ENCODE measurements at places on chromosomes 2 and 18.

- no peak for DNase-seq
These were observed 10.3 kb downstream of the ODC1 start for GRCh38 chr2:10437806-10438205.

DNA sequence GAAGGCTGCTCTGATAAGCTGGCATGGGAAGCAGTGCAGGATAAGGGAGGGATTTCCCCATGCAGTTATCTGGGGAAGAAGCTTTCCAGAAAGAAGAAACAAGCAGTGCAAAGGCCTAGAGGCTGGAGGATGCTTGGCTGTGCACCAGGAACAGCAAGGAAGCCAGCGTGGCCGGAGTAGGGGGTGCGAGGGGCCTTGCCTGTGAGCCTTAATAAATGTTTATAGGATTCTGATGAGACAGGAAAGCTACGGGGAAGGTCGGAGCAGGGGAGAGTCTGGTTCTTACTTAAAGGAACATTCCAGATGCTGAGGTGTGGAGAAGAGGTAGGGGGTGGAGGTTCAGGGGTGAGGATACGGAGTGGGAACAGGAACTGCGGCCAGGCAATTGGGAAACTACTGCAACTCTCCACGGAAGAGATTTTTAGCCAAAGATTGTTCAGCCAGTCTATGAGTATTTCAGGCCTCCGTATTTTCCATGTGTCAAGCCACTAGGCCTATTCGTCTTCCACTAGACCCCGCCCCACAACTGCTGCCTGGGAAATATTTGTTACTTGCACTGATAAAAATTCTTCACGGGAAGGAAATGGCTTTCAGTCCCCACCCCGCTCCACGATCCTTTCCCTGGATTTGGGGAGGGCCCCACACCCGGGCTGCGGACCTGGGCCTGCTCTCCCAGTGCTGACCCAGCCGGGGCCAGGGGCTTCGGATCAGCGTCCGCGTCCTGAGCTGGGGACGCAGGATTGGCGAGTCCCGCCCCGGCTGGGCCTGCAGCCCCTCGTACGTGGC is 516 bp downstream of the EIF2AK2 start:
- DNase-seq, result peak; percentile 58

DNA sequence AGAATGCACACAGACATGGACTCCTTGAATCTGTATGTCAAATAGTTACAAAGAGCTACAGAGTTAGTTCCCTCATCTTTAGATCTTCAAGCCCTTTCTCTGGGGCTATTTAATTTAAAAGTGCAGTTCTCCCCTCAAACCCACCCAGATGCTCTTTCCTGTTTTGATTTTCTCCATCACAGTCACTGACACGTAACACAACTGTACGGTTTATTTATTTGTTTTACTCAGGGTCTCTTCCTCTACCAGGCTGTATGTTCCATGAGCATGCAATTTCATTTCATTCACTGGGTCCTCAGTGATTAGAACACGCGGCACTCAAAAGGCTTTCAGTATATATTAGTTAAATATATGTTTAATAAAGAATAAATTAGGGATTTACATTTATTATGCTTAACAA is 94.7 kb downstream of the DOCK10 start:
- DNase-seq, result no peak

DNA sequence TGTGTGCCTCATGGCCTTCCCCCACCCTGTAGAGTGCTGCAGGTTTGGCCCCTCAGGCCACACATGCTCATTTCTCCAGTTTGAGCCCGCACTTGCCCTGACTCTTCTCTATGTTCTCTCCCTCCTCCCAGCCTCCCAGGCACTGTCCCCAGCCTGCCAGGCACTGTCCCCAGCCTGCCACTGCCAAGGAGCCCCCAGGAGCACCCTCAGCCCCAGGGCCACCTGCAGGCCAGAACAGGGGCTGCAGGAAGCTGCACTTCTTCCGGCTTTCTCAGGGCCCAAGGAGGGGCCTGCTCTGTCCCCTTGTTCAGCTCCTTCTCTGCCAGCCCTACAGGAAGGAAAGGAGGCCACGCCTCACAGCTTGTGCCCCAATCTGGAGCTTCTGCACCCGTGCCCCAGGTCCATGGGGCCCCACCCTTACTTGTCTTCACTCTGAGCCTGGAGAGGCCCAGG is 31.6 kb downstream of the CYP26B1 start:
- DNase-seq, result no peak

GRCh38 chr2:46145017-46145416 is 152.2 kb upstream of the EPAS1 start:
- no peak for DNase-seq

DNA sequence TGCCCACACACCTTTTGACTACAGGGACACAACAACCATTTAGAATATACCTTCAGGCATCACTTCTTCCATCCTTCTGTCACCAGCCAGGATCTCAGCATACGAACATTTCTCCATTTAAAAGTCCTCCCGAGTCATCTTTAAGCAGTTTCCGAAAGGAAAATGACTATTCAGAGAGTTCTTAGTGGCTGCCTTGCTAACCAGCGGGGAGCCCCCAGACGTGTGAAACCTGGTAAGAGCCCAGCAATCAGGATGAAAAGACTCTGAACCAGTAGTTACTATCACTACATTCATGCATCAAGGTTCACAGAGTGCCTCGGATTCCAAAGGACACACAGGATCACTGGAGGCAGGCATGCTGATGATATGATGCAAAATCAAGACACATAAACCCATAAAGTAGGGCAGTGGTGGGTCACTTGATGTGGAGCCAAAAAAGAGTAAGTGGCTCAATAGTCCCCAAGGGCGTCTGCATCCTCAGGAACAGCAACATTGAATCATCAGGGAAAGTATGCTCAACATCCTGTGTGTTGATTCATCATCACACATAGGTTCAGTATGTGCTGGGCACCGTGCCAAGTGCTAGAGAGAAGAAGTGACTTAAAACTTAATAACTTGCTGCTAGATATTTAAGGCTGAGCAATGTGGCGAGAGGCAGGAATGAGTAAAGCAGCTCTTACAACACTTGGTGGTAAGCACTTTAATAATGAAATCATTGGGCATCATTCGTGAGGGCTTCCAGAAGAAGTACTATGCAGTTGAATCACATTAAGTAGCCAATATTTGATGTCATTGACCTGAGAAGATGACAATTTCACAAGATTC is 4.4 kb downstream of the CCL20 start:
- peak; percentile 96 for DNase-seq

GRCh38 chr18:48330016-48330991 is 78.9 kb downstream of the ZBTB7C start:
- peak; percentile 77 for DNase-seq

DNA sequence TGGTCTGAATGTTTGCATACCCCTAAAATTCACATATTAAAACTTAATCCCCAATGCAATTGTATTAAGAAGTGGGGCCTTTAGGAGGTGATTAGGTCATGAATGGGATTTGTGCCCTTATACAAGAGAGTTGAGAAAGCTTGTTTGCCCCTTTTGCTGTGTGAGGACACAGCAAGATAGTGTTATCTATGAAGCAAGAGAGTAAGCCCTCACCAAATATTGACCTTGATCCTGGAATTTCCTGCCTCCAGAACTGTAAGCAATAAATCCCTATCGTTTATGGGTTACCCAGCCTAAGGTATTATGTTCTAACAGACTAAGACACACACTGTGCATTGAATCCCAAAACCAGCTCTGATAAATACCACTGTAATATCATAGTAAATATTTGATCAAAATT is 32.2 kb downstream of the NR4A2 start:
- DNase-seq, result no peak

- DNase-seq, result peak; percentile 66
These were observed 15.7 kb downstream of the GPR35 start for GRCh38 chr2:240640939-240641338.

GRCh38 chr18:71327850-71328249 is 1039.0 kb downstream of the SOCS6 start:
- no peak for DNase-seq

DNA sequence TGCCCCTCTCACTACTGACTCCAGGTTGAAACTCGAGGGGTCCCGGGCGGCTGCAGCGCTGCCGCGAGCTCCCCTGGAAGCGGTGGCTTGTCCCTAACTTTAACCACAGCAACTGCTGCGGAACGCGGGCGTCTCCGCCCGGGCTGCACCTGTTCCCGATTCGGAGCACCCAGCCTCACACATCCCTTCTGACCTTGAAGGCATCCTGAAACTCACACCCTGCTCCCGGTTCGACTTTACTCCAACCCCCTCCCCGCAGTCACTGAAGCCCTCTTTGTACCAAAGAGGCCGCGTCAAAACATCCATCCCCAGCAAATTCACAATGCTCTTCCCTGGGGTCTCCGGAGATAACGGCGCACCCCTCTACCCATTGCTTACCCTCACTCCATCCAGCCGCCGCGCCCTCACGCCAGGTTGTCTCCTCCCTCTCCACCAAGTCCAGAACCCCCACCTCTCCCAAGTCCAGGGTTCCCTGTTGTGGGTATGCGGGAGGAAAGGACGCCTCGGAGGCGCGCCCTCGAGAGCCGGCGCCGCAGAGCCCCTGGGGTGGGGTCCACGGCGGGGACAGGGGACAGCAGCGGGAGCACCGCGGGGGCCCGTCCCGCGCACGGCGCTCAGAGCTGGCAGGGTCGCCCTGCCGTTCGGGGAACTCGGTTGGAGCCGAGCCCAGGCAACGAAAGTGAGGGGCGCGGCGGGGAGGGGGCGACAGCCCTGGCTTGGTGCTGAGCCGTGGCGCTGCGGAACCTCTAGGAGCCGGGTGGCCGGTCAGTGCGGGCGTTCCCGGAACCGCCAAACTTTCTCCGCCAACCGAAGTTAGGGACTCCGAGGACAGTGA is 934 bp downstream of the MYO5B start:
- DNase-seq, result no peak

GRCh38 chr2:205361272-205361671 is 321.0 kb upstream of the NRP2 start:
- no peak for DNase-seq

- DNase-seq, result no peak
These were observed 32.6 kb upstream of the ANXA4 start for GRCh38 chr2:69709290-69709689.

DNA sequence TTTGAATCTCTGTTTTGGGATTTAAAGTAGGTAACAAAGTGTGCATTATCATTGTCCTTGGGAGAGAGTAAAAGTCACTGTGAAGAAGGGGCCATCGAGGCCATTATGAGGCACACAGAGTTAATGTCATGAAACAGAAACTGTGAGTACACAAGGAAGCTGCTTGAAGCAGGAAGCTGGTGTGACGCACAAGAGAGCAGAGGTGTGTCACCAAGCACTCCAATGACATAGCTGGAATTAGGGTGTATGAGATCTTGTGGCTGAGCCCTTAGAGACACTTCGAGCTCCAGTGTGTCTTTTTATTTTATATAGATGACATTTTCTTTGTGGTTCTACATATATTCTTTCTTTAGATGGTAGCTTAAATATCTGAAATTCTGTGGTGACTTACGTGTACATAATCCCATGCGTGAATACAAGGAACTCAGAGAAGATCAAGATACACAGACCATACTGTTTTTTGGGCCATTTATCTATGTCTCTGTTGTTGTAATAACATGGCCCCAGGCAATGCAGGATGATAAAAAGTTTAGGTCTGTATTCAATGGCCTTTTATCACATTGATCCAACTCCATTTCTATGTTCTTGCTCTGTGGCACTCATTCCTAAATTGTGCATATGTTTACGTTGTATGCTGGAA is 164.7 kb upstream of the FAM98A start:
- no peak for DNase-seq

- no peak for DNase-seq
These were observed 305.0 kb downstream of the PTH2R start for GRCh38 chr2:208711598-208711997.

DNA sequence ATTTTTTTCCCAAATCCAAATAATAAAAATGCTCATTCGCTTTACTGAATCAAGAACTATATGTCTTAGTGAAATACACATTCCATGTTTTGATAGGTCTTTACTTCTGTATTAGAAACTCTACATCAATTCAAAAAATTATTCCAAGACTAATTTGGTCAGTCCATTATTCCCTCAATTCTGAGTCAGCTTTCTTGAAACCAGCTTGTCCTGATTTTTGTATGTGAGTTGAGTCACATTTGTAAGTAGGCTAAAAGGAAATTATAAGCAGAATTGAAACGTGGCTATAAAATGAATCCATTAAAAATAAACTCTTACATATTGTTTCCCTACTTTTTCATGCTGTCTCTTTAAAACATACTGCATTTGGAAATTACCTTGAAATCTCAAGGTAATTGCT is 113.0 kb downstream of the DNER start:
- no peak for DNase-seq

GRCh38 chr2:153354377-153354776 is 124.2 kb downstream of the RPRM start:
- DNase-seq, result no peak

GRCh38 chr2:24495451-24495850 is 4.4 kb downstream of the NCOA1 start:
- DNase-seq, result no peak

DNA sequence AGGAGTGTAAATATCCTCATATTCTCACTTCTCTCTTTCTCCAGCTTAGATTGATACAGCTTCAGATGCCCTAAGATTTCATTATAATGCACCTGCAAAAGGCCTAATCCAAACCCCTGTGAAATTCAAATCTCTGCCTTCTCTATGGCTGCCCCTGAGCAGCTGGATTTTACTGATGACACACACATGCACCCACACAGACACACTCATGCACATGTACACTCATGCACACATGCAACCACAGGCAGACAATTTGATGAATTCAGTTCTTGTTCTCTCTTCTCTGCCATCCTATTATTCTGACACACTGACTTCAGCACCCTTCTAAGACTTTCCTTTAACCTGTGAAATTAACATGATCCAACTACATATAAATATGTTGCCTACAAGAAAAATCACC is 563.2 kb downstream of the RNF144A start:
- DNase-seq, result peak; percentile 14

GRCh38 chr2:36708041-36708741 is 11.7 kb downstream of the VIT start:
- peak; percentile 40 for DNase-seq

- DNase-seq, result no peak
These were observed 191.9 kb upstream of the CTAGE1 start for GRCh38 chr18:22609642-22610041.

- no peak for DNase-seq
These were observed 100.6 kb downstream of the RNF144A start for GRCh38 chr2:7017671-7018281.

DNA sequence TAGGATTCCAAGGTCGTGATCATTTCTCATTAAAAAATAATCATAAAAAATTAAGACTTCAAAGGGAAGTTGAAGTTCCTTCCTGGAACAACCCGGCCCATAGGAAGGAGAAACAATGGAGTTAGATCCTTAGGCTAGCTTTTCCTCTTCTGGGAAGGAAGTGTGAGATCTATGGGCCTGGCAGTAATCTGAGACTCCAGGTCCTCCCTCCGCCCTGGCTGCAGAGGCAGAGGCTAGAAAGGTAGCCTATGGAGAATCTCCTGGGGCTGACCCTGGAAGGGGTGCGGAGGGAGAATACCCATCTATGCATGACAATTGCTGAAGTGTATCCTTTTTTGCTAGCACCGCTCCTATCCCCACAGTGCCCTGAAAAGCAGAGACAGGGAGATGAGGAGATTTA is 37.9 kb downstream of the TRIB2 start:
- no peak for DNase-seq

Data from suppressor macrophage treated with lipopolysaccharide for 1 hour (primary cell).